ENCODE measurements at places on chromosomes 6 and 20. TPM values are rescaled to one million over a fixed set of nuclear protein-coding genes. Genes with fewer than 3 reads are reported as not detected.

DNA sequence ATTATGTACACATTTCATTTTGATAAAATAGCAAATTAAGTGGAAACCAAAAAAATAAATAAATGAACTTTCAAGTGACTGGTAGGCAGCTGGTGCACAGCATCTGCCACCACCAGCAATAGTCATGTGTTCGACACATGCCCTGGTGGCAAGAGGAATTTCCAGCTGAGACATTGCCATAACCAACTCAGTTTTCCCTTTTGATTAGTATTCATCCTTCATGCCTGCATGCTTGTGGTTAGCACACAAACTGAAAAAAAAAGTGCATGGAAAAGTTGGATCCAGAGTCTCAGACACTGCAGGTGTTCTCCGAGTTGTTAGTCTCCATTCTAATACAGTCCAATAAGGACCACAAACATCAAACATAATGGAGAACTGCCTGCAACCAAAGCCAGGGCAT, 156.0 kb upstream of the SOX4 start:
- no peak for DNase-seq
- H3K4me1 ChIP-seq = peaks cover 5% of the 10 kb centered on the region
- no peaks in the 10 kb centered on the region for H3K27me3 ChIP-seq

JPH2 gene
- total RNA-seq = not detected

- no peaks in the 10 kb centered on the region for H3K36me3 ChIP-seq
- no peaks in the 10 kb centered on the region for H3K27me3 ChIP-seq
- H3K27ac ChIP-seq = no peak overlapping the region
- no peaks in the 10 kb centered on the region for H3K4me1 ChIP-seq
- no peak for DNase-seq
Measured at GRCh38 chr6:154429711-154430110, 73.1 kb upstream of the IPCEF1 start.

HLA-DQA1 gene
- total RNA-seq = 5.9 TPM

- no peak overlapping the region for H3K4me3 ChIP-seq
- DNase-seq = no peak
- H3K27ac ChIP-seq = no peak overlapping the region
- no peaks in the 10 kb centered on the region for H3K36me3 ChIP-seq
- H3K27me3 ChIP-seq = peaks cover 12% of the 10 kb centered on the region
Measured at GRCh38 chr20:21411725-21412124, 14.4 kb upstream of the NKX2-4 start.

ZNF334 gene
- total RNA-seq = 0.19 TPM

DNA sequence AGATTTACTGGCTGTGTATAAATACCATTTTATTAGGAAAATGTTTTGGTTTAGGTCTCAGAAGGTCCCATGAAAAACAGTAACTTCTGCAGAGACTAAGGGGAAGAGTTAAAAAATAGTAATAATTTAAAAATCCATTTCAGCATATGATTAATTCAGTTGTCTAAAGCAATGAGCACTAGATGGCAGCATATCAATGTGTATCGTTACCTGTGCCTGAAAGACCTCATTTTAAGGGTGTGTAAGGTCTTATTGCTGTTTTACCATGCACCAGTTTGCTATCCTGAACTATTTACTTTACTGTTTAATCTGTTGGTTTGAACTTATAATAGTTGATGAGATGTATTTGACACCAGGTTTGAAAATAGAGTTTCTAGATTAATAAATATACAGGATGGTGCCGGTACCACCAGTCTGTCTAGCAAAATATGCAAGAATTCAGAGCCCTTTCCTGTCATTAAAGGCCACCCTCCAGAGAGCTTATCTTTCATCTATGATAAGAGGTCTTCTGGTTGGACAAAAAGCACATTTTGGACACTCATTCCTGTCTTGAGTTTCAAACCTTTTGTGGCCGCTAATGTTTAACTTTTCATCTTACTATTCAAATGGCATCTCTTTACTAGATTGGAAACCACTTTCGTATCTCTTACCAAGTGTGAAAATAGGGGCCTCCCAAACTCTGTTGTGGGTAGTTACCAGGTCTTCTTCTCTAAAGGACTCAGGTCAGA, 8.9 kb upstream of the AHI1 start:
- no peak overlapping the region for H3K27ac ChIP-seq
- no peaks in the 10 kb centered on the region for H3K36me3 ChIP-seq
- no peak overlapping the region for H3K4me3 ChIP-seq
- no peaks in the 10 kb centered on the region for H3K4me1 ChIP-seq
- no peaks in the 10 kb centered on the region for H3K27me3 ChIP-seq

GRCh38 chr6:169083508-169083874, 170.2 kb downstream of the THBS2 start:
- no peaks in the 10 kb centered on the region for H3K36me3 ChIP-seq
- peaks cover under 1% of the 10 kb centered on the region for H3K27me3 ChIP-seq
- no peaks in the 10 kb centered on the region for H3K4me1 ChIP-seq
- no peak overlapping the region for H3K27ac ChIP-seq
- H3K4me3 ChIP-seq = no peak overlapping the region

GRCh38 chr6:8888468-8888867, 453.1 kb upstream of the SLC35B3 start:
- H3K4me3 ChIP-seq = no peak overlapping the region
- H3K4me1 ChIP-seq = no peaks in the 10 kb centered on the region
- DNase-seq = no peak
- H3K27me3 ChIP-seq = no peaks in the 10 kb centered on the region

- no peaks in the 10 kb centered on the region for H3K27me3 ChIP-seq
- H3K36me3 ChIP-seq = peaks cover 10% of the 10 kb centered on the region
- peak overlapping the region; percentile 84 for H3K4me3 ChIP-seq
- peaks cover 35% of the 10 kb centered on the region for H3K4me1 ChIP-seq
- no peak overlapping the region for H3K27ac ChIP-seq
- no peak for DNase-seq
Measured at GRCh38 chr6:29626948-29627754, 5.8 kb downstream of the GABBR1 start.

SIRPD gene
- total RNA-seq = 0.28 TPM

GRCh38 chr6:148348778-148349177, 6.1 kb downstream of the SASH1 start:
- H3K36me3 ChIP-seq = no peaks in the 10 kb centered on the region
- peaks cover 29% of the 10 kb centered on the region for H3K27me3 ChIP-seq
- no peaks in the 10 kb centered on the region for H3K4me1 ChIP-seq
- H3K4me3 ChIP-seq = no peak overlapping the region

GRCh38 chr6:16511723-16512489, 249.4 kb downstream of the ATXN1 start:
- H3K27me3 ChIP-seq = no peaks in the 10 kb centered on the region
- peaks cover 3% of the 10 kb centered on the region for H3K36me3 ChIP-seq
- DNase-seq = peak; percentile 30
- H3K4me3 ChIP-seq = no peak overlapping the region

ABRACL gene
- 36.8 TPM for total RNA-seq

- no peaks in the 10 kb centered on the region for H3K36me3 ChIP-seq
- no peaks in the 10 kb centered on the region for H3K27me3 ChIP-seq
- DNase-seq = no peak
- H3K27ac ChIP-seq = no peak overlapping the region
Measured at GRCh38 chr20:13340088-13340487, 119.0 kb downstream of the ISM1 start.

DNA sequence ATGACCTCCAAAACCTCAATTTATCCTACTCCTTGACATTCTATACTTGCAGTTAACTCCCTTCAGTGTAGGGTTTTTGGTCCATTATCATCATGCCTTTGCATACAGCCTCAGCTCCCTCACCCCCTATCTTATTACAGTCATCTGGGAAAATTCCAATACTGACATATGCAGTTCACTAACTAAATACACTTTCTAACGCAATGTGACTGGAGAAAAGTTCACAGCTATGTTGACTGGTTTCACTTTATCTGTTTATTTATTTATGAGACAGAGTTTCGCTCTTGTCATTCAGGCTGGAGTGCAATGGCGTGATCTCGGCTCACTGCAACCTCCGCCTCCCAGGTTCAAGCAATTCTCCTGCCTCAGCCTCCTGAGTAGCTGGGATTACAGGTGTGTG, 64.9 kb downstream of the CRYBG1 start:
- no peak for DNase-seq
- no peak overlapping the region for H3K4me3 ChIP-seq
- no peaks in the 10 kb centered on the region for H3K4me1 ChIP-seq
- no peak overlapping the region for H3K27ac ChIP-seq

DNA sequence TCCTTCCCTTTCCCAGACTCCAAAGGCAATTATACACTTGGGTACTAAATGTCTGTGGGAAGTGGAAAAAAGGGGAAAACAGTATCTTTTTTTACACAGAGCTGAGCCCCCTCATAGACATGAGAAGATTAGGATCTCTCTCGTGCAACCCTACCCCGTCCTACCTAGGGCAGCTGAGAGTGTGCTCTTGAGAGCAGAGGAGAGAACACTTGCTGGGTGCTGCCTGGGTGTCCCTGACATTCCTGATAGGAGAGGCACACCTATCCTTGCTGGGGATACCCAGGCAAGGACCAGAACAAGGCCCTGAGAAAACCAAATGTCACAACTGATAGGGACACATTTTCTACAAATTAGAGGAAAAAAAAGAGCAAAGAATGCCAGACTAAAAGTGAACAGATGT, 81.2 kb downstream of the PREP start:
- H3K27me3 ChIP-seq = no peaks in the 10 kb centered on the region
- no peaks in the 10 kb centered on the region for H3K4me1 ChIP-seq
- no peak overlapping the region for H3K27ac ChIP-seq
- H3K36me3 ChIP-seq = peaks cover 69% of the 10 kb centered on the region
- H3K4me3 ChIP-seq = no peak overlapping the region

PTCHD4 gene
- not detected for total RNA-seq

DNA sequence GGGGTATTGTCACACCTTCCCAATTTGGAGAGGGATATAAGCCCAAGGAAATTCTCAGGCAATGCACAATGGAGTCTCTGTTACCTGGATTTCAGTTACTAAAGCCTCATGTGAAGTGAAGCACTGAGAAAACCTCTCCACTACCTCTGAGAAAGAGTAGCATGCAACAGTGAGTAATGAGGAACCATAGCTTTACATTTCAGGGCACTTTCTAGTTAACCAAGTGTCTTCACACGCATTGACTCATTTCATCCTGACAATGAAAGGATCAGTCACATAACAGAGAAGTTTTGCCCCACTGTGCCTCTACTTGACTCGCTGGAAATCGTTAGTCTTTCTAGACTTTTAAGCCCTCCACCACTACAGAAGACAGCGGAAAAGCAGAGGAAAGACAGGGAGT, 86.2 kb upstream of the ARID1B start:
- no peak overlapping the region for H3K27ac ChIP-seq
- no peaks in the 10 kb centered on the region for H3K27me3 ChIP-seq
- peaks cover 13% of the 10 kb centered on the region for H3K4me1 ChIP-seq
- no peaks in the 10 kb centered on the region for H3K36me3 ChIP-seq
- H3K4me3 ChIP-seq = no peak overlapping the region
- DNase-seq = no peak

GRCh38 chr6:2396846-2397630, 151.6 kb upstream of the GMDS start:
- H3K27me3 ChIP-seq = no peaks in the 10 kb centered on the region
- no peaks in the 10 kb centered on the region for H3K36me3 ChIP-seq
- no peaks in the 10 kb centered on the region for H3K4me1 ChIP-seq
- no peak overlapping the region for H3K4me3 ChIP-seq
- no peak overlapping the region for H3K27ac ChIP-seq
- no peak for DNase-seq

DNA sequence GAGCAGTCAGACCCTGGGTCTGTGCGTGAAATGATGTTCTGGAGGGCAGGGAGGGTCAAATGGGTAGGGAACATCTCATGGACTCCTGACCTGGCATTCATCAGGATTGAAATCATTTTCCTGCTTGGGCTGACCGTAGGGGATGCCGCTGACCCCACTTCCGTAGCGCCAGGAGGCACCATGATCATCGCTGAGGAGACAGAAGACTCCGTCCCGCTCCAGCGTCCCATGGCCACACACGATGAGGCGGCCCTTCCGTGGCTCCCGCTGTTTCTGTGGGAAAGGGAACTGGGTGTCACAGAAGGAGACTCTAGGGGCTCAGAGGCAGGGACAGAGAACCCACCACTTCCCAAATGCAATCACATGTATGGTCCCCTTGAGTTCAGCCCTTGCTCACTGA, 2.3 kb downstream of the NEU1 start:
- peaks cover 39% of the 10 kb centered on the region for H3K36me3 ChIP-seq
- DNase-seq = no peak
- no peaks in the 10 kb centered on the region for H3K27me3 ChIP-seq
- peaks cover 37% of the 10 kb centered on the region for H3K4me1 ChIP-seq
- H3K27ac ChIP-seq = no peak overlapping the region

KCNK5 gene
- total RNA-seq = 0.30 TPM

- H3K4me1 ChIP-seq = peaks cover 27% of the 10 kb centered on the region
- peak overlapping the region; percentile 46 for H3K27ac ChIP-seq
- H3K27me3 ChIP-seq = no peaks in the 10 kb centered on the region
- H3K36me3 ChIP-seq = peaks cover 59% of the 10 kb centered on the region
Measured at GRCh38 chr6:142773859-142774648, 170.9 kb downstream of the HIVEP2 start.

ZSCAN26 gene
- 8.0 TPM for total RNA-seq

DNA sequence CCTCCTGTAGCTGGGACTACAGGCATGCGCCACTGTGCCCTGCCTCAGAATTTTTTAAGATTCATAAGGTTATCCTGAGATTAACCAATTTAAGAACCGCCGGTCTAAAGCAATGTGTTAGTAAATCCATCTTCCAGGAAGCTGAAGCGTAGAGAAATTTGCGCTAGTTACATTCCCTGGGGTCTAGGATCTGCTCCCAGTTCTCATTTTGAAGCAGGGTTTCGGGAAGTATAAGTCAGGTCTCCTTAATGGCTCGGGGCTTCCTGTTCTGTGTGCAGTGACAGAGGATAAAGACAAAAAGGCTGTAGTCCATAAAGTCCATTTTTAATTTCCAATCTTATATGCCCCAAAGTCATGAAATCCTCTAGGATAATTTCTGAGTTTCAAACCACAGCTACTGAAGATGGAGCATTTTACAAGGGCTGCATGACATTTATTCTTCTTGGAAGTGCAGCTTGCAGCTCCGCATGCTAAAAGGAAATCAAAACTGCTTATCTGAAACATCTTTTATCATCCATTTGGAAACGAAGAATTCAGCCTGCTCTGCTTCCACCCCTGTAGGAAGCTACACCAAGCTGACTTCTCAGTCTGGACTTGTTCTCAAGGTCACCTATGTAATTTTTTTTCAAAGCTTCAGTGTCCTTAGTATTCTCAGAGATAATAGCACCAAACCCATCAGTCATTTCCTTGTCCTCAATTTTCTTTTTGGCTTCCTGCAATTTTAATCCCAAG, 326.1 kb downstream of the PRL start:
- H3K27ac ChIP-seq = no peak overlapping the region
- H3K4me1 ChIP-seq = no peaks in the 10 kb centered on the region
- no peak for DNase-seq
- H3K27me3 ChIP-seq = no peaks in the 10 kb centered on the region

GRCh38 chr6:13787137-13787536, 27.2 kb downstream of the MCUR1 start:
- no peak overlapping the region for H3K4me3 ChIP-seq
- DNase-seq = no peak
- H3K27me3 ChIP-seq = no peaks in the 10 kb centered on the region

Data from CD4-positive, alpha-beta T cell (primary cell).